Muscle of leg (tissue), 16 donors: ENCODE measurements at places on chromosomes 2 and 18. TPM values are rescaled to one million over a fixed set of nuclear protein-coding genes. Genes with fewer than 3 reads are reported as not detected.

DNA sequence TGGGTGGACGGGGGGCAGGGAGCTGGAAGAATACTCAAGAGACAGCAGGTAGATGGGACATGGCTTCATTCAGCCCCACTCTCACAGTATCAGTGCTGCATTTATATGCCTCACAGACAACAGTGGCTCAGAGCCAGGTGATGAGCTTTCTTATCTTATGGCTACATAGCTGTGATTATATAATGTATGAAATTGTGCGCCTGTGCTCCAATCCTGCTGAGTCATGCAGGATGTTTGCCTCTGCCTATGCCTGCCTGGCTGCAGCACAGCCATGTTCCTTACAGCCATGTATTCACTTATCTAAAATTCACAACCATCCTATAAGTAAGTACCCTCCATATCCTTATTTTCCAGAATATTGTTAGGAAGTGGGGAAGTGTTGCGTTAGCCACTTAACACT is 37.7 kb upstream of the RNF103 start:
- H3K36me3 ChIP-seq: no peaks in the 10 kb centered on the region
- H3K4me1 ChIP-seq: no peaks in the 10 kb centered on the region
- DNase-seq: no peak

DNA sequence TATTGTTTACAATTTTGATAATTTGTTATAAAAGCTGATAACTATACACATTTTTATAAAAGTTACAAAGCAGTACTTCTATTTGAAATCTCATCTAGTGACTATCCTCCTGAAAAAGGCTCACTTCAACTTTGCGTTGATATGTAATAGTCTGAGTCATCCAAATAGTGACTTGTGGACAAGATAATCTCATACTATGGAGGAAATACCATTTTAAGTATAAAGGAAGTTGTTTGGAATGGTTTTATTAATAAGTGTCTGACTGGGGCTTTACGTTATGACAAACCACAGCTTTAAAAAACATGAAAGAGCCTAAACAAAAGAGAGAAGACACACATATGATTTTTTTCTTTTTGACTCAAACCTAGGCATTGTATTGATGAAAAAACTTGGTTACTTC is 272.3 kb upstream of the COL3A1 start:
- H3K27me3 ChIP-seq: no peaks in the 10 kb centered on the region
- no peaks in the 10 kb centered on the region for H3K4me1 ChIP-seq
- no peak overlapping the region for H3K4me3 ChIP-seq
- H3K36me3 ChIP-seq: no peaks in the 10 kb centered on the region

DNA sequence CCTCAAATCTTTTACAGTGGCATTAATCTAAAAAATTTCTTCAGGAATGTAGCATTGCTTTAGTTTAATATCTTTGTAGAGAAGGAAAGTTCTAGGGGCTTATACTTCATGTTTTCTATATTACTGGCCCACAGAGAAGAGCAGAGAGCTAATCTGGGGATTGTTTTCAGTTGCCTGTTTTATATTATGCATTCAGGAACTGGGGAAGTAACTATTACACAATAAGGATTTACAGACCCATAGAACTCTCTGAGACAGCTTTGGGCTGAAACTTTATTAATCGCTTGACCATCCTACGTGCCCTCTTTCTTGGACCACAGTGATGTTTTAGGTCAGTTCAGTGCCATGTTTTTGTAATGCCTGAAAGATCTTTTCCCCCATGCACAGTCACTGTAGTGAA is 29.9 kb downstream of the BIRC6 start:
- H3K4me3 ChIP-seq: no peak overlapping the region
- no peaks in the 10 kb centered on the region for H3K27me3 ChIP-seq
- no peak for DNase-seq
- peaks cover 24% of the 10 kb centered on the region for H3K36me3 ChIP-seq
- no peak overlapping the region for H3K27ac ChIP-seq

DNA sequence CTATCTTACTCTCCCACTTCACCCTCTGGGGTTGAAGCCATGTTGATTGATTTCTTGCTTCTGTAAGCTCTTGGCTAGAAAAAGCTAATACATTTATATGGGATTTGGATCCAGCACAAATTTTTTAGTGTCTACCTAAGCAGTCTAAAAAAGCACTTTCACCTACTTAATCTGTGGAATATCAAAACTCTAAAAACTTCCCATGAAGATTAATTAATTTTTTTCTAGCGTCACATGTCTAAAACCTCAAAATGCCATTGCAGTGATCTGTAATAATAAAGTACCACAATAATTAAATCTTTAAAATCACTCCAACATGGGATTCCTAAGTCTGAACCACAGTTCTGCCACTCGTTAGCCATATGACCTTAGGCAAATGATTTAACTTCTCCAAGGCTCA is 180.1 kb downstream of the EN1 start:
- H3K27ac ChIP-seq: no peak overlapping the region
- peaks cover 21% of the 10 kb centered on the region for H3K4me1 ChIP-seq
- H3K36me3 ChIP-seq: no peaks in the 10 kb centered on the region
- H3K27me3 ChIP-seq: no peaks in the 10 kb centered on the region
- no peak overlapping the region for H3K4me3 ChIP-seq

DNA sequence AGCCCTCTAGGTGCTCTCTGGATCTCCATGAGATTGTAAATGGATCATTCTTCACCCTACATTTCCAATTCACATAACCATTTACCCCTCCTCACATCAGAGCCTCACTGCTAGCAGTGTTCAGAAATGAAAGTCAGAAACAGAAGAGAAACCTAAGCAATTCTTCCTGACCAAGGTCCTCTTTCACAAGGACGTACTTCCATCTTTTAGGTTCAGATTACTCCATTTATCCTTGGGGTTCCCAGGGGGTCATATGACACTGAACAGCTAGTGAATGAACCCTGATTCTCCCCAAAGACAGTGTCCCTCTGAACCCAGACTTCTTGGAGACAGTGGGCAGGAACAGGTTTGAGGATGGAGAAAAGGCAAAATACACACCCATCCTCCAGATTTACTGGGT is 12.9 kb upstream of the MARCO start:
- H3K4me3 ChIP-seq: no peak overlapping the region
- H3K27me3 ChIP-seq: no peaks in the 10 kb centered on the region
- no peaks in the 10 kb centered on the region for H3K36me3 ChIP-seq
- no peak overlapping the region for H3K27ac ChIP-seq
- DNase-seq: no peak

- H3K27me3 ChIP-seq: peaks cover under 1% of the 10 kb centered on the region
- peaks cover 67% of the 10 kb centered on the region for H3K36me3 ChIP-seq
- H3K27ac ChIP-seq: no peak overlapping the region
- peaks cover 24% of the 10 kb centered on the region for H3K4me1 ChIP-seq
Observed at GRCh38 chr2:70990216-70990615, 4.5 kb downstream of the TEX261 start.

DNA sequence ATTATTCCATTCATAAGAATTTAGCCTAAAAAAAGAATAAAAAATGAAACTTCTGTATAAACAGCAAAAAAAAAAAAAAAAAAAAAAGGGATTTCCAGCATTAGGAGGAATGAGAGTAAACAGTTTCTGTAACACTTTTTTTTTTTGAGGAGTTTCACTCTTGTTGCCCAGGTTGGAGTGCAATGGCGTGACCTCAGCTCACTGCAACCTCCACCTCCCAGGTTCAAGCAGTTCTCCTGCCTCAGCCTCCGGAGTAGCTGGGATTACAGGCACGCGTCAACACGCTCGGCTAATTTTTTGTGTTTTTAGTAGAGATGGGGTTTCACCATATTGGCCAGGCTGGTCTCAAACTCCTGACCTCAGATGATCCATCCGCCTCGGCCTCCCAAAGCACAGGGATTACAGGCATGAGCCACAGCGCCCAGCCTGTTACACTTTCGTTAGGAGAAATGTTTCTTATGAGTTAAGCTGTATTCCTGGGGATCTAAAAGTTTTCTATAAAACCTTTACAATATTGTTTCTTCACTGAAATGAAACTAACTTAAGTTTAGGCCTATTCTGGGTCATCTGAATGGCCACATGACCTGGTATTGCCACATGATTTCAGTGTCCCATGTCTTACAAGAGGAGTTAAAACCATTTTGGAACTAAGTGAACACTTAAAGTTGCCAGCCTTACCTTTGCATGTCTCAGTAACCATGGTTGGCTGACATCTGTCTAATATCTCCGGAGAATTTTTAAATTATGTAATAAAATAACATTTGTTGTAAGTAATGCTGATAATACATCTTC is 17.5 kb downstream of the SMAD2 start:
- H3K27me3 ChIP-seq: no peaks in the 10 kb centered on the region
- peak overlapping the region; percentile 13 for H3K27ac ChIP-seq
- H3K4me3 ChIP-seq: no peak overlapping the region
- no peaks in the 10 kb centered on the region for H3K36me3 ChIP-seq
- peaks cover 4% of the 10 kb centered on the region for H3K4me1 ChIP-seq

- H3K27ac ChIP-seq: no peak overlapping the region
- DNase-seq: no peak
- H3K4me1 ChIP-seq: no peaks in the 10 kb centered on the region
Observed at GRCh38 chr18:24346254-24346653, 51.4 kb downstream of the OSBPL1A start.

- no peak overlapping the region for H3K4me3 ChIP-seq
- H3K36me3 ChIP-seq: no peaks in the 10 kb centered on the region
- H3K27ac ChIP-seq: no peak overlapping the region
- no peak for DNase-seq
- H3K27me3 ChIP-seq: no peaks in the 10 kb centered on the region
Observed at GRCh38 chr2:101204400-101205115, 48.1 kb upstream of the CNOT11 start.

- no peak for DNase-seq
- no peaks in the 10 kb centered on the region for H3K36me3 ChIP-seq
- no peak overlapping the region for H3K4me3 ChIP-seq
- no peaks in the 10 kb centered on the region for H3K27me3 ChIP-seq
- H3K4me1 ChIP-seq: no peaks in the 10 kb centered on the region
Observed at GRCh38 chr2:19331450-19331849, 27.0 kb downstream of the OSR1 start.

DNA sequence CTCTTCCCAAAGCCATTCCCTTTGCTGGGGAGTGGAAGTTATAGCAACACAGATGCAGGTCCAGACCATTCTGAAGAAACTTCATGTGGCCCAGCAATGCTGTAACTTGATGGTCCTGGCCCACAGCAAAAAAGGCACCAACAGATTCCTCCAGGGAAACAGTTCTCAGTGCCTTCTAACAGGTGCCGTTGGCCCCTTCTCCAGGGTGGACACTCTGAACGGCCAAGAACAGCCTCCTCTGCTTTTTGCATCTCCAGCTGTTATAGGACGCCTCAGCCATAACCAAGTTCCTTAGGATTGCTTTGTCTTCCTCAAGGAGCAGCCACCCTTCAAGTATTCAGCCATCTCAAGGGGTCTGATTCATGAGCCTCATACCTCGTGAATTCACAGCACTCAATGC is 38.0 kb downstream of the MARCO start:
- DNase-seq: no peak
- H3K27me3 ChIP-seq: peaks cover 4% of the 10 kb centered on the region
- no peak overlapping the region for H3K4me3 ChIP-seq
- H3K4me1 ChIP-seq: no peaks in the 10 kb centered on the region

- no peak overlapping the region for H3K4me3 ChIP-seq
- H3K27ac ChIP-seq: no peak overlapping the region
- H3K4me1 ChIP-seq: no peaks in the 10 kb centered on the region
- DNase-seq: peak; percentile 35
- H3K27me3 ChIP-seq: no peaks in the 10 kb centered on the region
Observed at GRCh38 chr2:233912691-233913423, 4.3 kb upstream of the TRPM8 start.

DNA sequence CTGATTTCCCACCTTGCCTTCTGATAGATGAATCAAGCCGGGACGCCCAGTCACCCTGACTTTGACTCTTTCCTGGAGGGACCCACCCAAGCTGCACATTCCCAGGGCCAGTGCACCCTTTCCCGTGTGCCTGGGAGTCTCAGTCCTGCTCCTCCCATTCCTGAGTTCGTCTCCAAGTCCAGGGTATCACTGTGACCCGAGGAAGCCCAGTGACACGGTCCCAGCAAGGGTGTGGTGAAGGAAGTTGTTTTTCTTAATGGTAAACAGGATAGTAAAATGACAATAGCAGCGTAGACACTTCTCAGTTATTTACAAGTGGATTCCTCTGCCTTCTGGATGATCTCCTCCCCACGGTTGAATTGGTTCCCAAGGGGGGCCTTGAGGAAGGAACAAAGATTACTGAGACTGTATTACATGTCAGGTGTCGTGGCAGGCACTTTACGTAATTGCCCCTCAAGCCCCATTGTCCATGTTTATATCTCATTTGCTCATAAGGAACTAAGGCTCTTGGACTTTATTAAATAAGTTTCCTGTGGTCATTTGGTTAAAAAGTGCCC is 123.3 kb downstream of the PRKCE start:
- no peaks in the 10 kb centered on the region for H3K36me3 ChIP-seq
- H3K27ac ChIP-seq: no peak overlapping the region
- H3K4me1 ChIP-seq: peaks cover 17% of the 10 kb centered on the region

- peaks cover 2% of the 10 kb centered on the region for H3K4me1 ChIP-seq
- H3K4me3 ChIP-seq: no peak overlapping the region
- DNase-seq: no peak
- H3K27ac ChIP-seq: no peak overlapping the region
- no peaks in the 10 kb centered on the region for H3K27me3 ChIP-seq
Observed at GRCh38 chr2:152054593-152054992, 44.3 kb downstream of the CACNB4 start.

GRCh38 chr18:70429847-70430500 is 141.1 kb downstream of the SOCS6 start:
- H3K4me3 ChIP-seq: no peak overlapping the region
- no peaks in the 10 kb centered on the region for H3K4me1 ChIP-seq
- no peak for DNase-seq
- H3K27me3 ChIP-seq: no peaks in the 10 kb centered on the region

DNA sequence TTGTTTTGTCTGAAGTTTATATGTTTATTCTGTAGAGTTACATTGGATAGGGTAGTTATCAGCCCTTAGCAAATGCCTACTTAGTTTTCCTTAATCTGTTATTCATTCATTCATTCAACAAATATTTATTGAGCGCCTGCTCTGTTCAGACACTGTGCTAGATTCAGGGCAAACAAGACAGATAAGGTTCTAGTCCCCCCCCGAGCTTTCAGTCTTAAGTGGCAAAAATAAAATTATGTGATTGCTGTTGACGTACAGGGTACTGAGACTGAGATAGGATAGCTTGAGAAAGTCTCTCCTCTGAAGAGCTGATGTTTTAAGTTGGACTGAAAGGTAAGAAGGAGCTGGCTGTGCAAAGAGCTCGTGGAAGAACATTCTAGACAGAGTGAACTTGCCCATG is 58.7 kb downstream of the CRIM1 start:
- no peak overlapping the region for H3K27ac ChIP-seq
- no peaks in the 10 kb centered on the region for H3K36me3 ChIP-seq
- no peaks in the 10 kb centered on the region for H3K27me3 ChIP-seq
- H3K4me1 ChIP-seq: peaks cover 8% of the 10 kb centered on the region
- H3K4me3 ChIP-seq: no peak overlapping the region

DNA sequence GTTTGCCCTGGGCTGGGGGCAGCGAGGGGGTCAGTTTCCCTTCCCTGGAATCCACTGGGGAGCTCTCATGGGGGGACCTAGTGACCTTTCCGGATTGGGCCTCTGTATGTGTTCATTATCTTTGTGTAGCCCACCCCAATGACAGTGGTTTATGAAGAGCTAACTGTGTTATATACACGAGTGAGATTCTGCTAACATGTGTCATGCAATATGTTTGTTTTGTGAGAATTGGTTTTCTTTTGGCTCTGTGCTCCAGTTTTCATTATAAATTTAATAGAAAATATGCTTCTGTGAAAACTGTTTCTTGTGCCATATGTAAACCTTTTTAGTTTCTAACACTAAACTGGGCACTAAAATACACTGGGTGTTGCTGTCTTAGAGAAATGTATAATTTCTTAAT is 110.6 kb downstream of the WDSUB1 start:
- H3K27ac ChIP-seq: no peak overlapping the region
- H3K4me3 ChIP-seq: no peak overlapping the region
- DNase-seq: no peak
- H3K36me3 ChIP-seq: peaks cover 52% of the 10 kb centered on the region

CCDC74B gene
- 1.1 TPM for polyA plus RNA-seq

ABCG5 gene
- polyA plus RNA-seq: 0.07 TPM

PRKAG3 gene
- polyA plus RNA-seq: 21.0 TPM

ZAP70 gene
- polyA plus RNA-seq: 6.0 TPM

PPP1R1C gene
- 0.65 TPM for polyA plus RNA-seq

CCL20 gene
- polyA plus RNA-seq: 1.7 TPM

ASXL3 gene
- 4.0 TPM for polyA plus RNA-seq

MAP3K2 gene
- polyA plus RNA-seq: 15.4 TPM
